NCI-H82 (cell line): ENCODE measurements at places on chromosomes 5 and 9.

GRCh38 chr5:139806111-139806510, 10.5 kb downstream of the PSD2 start:
- DNase-seq: no peak

- DNase-seq: no peak
Observed at GRCh38 chr9:35001803-35002502, 12.4 kb downstream of the DNAJB5 start.

DNA sequence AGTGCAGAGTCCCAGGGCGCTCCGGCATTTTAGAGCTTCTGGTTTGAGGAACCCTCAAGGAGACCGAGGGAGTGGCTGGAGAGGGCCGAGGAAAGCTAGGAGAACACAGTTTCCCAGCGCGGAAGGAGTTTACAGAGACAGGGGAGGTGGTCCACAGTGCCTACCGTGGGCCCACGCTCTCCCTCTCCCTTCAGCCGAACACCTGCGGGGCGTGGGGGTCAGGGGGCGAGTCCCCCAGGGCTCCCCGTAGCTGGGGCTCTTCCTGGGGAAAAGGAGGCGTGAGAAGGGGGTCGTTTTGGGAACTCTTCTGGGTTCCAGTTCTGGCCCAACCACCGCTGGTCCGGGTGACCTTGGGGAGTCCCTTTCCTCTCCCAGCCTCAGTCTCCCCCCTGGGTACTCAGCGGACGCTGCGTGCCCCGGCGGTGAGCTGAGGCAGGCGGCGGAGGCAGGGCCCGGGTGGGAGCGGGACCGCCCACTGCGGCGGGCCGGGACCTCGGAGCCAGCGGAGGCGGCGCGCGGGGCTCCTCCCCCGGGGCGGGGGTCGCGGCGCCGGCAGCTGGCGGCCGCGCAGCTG, 368 bp upstream of the FRMPD1 start:
- DNase-seq: no peak

- DNase-seq: no peak
Observed at GRCh38 chr5:180785121-180785781, 17.4 kb downstream of the MGAT1 start.

DNA sequence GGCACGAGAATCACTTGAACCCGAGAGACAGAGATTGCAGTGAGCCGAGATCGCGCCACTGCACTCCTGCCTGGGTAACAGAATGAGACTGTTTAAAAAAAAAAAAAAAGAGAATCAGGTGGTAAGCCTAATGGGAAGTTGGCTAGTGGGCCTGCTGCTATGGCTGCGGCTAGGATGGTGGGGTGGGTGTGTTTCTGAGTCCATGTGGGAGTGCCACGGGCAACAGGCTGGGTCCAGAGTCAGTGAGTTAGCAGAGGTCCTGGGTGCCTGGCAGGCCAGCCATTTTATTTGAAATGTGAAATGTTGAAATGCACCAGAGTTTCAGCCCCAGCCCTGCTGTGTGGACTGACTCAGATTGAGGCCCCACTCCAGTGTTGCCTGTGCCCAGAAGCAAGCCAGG, 37.8 kb downstream of the JADE2 start:
- no peak for DNase-seq

DNA sequence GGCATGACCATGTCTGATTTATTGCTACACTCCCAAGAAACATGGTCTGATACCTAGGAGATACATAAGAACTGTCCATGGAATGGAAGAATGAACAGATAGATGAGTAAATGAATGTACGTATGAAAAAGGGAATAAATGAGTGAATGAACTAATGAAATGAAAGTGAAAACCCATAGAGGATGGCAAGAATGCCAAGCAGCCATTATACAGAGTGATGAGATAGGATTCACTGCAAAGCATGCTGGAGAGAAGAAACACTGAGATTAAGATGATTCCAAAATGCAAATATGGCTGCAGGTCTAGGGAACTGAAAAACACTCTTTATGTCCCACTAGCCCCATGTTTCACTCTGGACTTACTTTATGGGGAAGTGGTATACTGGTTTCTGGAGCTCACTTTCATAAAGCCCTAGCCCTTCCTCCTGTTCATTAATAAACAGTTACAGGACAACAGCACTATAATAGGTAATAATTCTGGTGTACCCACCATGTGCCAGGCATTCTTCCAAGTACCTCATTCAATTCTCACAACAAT, 170.3 kb upstream of the RAD23B start:
- no peak for DNase-seq

- peak; percentile 26 for DNase-seq
Observed at GRCh38 chr5:170986598-170986997, 124.8 kb downstream of the RANBP17 start.

DNA sequence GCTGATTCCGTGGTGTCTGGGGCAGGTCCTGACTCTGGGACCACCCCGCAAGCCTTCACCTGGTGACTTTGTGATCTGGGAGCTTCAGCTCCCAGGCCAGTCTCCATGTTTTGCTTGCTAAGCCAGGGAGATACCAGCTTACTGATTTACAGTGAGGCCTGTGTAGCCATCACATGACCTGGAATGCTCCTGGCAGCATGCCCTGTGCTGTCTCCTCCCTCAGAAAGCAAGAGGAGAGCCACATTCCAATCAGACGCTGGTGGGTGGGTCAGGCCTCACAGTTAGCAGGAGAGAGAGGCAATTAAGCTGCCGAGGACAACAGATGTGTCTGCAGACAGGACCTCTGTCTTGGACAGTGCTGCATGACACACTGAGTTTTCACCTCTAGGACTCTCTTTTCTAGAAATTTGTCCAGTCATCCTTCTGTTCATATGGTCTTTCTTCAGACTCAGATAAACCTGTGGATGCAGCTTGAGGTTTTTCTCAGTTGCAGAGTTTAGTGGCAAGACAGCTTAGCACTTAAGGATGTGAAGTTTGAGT, 24.4 kb upstream of the GRPEL2 start:
- peak; percentile 94 for DNase-seq

DNA sequence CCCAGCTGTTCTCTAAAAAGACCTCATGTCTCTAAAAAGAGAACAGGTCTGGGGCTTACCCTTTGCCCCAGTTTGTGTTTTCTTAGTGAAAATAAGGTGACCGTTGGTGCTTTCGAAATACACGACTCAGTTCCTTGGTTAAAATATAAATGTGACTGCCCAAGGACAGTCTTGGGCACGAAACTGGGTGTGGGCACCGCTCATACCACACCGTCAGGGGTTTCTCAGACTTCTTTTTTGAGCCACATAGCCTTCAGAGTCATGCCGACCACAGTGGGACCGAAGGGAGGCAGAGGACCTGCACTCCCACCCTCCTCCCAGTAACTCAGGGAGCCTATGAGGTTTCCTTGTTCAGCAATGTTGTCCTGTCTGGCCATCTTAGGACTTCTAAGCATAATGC, 6.5 kb downstream of the SNX18 start:
- DNase-seq: no peak

DNA sequence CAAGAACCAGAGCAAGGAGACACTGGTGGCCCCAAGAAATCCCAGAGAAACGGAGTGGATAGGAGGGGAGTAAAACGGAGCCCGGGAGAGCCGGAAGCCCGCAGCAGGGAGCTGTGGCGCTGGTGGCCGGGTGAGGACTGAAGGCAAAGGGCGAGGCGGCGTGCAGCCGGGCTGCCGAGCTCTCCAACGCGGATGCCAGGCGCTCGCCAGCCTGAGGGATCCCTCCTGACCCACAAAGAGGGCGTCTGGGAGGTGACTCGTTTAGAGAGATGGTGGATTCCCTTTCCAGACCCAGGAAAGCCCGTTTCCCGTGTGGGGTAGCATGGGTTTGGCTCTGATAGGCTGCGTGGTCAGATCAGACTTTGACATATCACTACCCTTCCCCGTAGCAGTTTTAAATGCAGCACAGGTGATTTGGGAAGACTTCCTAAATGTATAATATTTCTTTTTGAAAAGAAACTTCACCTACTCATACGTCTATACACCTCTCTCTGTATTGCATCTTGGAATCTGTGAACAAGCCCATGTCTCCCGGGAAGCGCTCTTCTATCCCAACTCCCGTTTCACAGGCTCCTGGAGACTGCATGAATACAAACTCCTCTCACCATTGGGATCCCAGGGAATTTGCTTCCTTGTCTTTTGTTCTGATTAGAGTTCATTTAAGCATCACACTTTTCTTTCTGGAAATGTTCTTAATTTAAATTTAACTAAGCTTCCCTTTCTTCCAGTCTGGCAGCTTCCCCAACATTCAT, 158.1 kb downstream of the C9orf152 start:
- DNase-seq: peak; percentile 3

DNA sequence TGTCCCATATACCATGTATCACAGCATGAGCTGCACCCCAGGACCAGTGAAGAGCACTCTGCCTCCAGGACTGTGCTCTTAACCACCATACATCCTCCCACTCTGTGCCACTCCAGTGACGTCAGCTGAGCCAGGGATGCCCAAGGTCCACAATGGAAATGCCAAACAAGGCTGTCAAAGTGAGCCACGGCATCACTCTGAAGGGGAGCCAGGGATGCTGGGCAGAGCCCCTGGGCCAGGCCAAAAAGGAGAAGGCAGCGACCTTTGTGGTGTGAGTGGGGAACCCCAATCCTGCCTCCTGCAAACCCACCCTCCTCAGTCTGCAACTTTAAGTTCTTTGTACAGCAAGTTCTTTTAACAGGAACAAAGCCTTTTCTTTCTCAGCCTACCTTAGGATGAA, 242.7 kb downstream of the SYK start:
- no peak for DNase-seq

GRCh38 chr5:145975361-145976066, 39.1 kb downstream of the SH3RF2 start:
- DNase-seq: peak; percentile 4

DNA sequence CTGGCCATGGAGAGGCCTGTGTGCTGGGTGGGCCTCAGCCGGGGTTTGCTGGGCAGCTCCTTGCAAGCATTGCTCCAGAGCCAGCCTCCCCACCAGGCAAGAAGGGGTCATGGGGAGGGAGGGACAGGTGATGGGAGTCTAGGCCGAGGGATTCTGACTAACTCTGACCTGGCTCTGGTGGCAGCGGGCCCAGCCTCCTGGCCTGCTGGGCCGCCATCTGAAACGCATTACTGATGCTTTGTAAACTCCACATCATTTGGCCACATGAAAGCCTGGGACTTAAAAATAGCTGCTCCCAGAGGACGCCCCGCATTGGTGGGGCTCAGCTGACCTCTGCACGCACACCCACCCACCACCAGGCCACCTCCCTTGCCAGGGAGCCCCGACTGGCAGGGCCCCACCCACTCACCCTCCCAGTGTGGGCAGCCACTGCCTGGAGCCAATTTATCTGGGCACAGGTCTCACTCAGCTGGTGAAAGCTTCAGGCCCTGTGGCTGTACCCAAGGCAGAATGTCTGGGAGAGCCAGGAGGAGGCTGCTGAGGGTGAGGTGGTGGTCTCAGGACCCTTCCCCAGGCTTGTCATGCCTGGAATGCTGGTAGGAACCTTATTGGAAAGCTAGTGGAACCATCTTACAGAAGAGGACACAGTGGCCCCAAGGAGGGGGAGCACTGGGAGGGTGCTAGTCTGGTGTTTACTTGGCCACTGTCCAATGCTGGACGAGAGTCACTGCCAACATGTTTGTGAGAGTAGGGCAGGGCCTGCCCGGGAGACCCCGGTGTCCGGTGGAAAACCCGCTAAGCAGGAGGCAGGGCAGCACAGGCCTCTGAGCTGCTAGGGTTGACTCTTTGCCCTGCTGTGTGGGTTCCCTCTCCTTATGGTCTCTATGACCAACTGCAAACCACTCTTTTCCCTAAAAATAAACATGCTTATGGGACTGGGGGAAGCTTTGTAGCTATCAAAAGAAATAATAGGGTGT, 10.8 kb downstream of the TCF7 start:
- DNase-seq: no peak

DNA sequence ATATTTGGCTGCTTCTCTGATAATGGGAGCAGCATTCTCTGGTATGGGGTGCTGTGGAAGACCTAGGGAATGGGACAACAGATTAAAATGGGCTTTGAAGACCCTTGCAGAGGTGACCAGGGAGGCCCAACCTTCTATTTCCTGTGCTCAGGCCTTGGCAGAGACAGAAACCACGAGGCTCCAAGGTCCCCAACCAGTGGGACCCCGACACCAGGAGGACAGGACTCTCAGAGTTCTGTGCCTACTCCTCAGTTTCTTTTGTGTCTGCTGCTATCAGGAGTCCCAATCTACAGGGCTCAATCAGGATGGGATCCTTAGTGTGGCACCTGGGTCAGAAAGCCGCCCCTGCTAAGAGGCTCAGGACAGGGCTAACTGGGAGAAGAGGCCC, 29.3 kb downstream of the CSF2 start:
- no peak for DNase-seq

DNA sequence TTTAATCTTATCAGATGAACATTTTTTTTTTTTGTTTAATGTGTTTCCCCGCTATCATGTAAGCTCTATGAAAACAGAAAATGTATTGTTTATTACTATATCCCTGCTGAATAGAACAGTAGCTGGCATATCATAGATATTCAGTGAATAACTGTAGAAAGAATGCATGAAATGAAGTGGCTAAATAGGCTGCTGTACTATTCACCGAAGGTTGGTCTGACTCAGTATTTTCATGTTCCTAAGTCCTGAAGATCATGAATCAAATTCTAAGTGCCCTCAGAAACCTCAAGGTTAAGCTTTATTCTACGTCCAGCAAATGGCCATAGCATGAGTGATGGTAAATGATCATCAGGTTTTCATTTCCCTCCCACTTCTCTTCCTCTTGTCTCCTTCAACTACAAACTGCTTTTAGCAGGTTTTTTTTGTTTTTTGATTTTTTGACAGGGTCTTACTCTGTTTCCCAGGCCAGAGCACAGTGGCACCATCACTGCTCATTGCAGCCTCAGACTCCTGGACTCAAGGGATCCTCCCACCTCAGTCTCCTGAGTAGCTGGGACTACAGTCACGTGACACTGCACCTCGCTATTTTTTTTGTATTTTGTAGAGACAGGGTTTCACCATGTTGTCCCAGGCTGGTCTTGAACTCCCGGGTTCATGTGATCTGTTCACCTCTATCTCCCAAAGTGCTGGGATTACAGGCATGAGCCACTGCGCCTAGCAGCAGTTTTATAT, 19.1 kb upstream of the ZFAND5 start:
- DNase-seq: no peak

GRCh38 chr9:92973700-92974099, 26.4 kb downstream of the FGD3 start:
- no peak for DNase-seq

DNA sequence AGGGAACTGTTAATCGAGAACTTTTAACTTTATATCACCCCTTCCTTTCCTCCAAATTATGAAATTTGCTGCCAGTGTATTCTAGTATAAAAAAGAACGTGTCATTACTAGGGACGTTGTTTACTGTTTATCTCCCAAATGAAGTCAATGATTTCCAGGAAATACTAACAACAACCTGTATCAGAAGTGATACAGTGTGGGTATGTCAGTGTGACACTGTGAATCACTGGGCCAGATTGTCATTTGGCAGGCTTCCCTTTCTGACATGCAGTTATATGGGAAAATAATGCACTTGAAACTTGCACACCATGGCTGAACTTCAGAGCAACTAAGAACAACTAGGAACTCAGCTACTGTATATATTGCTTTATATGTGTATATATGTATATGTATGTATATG, 12.6 kb downstream of the ZNF462 start:
- DNase-seq: no peak

- no peak for DNase-seq
Observed at GRCh38 chr9:88988796-88989641, 2.2 kb upstream of the S1PR3 start.

- DNase-seq: peak; percentile 61
Observed at GRCh38 chr5:51225789-51226742, 157.2 kb upstream of the ISL1 start.
